Frontal cortex (tissue), 4 donors: ENCODE measurements at places on chromosomes 5 and 9.

DNA sequence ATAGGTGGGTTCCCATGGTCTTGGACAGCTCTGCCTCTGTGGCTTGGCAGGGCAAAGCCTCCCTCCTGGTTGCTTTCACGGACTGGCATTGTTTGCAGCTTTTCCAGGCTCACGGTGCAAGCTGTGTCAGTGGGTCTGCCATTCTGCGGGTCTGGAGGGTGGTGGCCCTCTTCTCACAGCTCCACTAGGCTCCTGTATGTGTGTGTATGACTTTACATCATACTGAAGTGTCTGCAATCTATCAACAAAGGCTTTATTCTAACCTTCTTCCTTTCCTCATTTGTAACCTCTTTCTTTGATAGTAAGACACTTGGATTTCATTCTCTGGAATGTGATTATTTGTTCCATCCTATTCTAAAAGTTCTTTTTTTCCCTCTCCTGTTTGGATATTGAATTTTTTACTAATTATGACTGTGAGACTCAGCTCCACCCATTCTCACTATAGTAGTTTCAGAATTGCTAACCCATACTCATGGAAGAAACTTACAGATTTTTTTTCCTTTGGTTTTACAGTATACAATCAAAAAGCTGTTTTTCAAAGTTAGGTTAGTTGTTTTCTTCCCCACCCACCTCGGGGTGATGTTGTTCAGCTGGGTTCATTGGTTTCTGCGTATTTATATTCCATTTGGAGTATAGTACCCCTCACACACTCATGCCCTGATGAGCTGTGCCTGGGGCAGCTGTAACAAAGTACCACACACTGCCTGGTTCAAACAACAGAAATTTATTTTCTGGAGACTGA is 144.6 kb upstream of the OTULINL start:
- no peak for DNase-seq

DNA sequence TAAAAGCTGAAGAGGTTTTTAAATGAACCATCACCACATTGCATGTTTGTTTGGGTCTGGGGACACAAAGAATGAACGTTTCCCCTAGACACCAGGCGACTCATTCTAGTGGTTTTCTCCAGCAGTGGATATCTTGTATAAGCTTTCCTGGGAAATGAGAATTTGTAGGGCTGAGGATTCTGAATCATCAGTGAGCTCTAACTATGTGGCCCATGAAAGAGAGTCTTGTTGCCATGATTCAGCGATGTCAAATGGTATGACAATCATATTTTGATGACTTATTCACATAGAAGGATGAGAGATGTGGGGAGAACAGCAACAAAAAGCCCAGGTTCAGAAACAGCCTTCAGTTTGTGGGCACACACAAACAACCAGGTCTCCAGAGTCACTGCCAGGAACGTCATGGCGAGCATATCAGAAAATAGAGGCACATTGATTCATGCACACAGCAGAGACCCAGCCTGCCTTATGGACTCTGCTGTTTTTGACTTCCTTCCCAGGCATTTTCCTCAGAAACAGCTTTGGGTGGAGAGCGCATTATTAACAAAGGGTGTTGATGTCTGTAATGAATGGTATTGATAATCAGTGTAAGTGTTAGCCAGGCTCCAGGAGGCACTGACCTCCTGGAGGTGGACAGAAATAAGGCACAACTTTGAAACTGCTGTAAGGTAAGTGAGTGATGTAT is 13.3 kb downstream of the ZNF474 start:
- no peak for DNase-seq

- DNase-seq = no peak
These were observed 7.9 kb upstream of the ADGRD2 start for GRCh38 chr9:124442379-124442778.

DNA sequence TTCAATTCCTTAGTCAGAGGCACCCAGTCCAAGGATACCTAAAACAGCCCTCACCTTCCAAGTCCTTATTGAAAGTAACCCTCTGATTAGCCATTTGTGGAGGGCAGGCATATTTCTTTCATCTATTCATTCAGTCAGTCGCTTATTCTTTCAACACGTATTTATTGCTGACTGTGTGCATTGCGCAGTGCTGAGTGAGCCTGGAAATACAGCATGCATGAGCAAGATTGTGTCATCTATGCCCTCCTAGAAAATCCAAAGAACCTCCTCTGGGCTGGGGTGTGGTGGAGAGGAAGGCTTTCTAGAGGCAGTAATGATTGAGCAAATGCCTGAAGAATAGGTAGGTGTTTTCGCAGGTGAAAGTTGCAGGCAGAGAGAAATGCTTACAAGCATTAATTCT is 8.5 kb upstream of the FEM1C start:
- no peak for DNase-seq

DNA sequence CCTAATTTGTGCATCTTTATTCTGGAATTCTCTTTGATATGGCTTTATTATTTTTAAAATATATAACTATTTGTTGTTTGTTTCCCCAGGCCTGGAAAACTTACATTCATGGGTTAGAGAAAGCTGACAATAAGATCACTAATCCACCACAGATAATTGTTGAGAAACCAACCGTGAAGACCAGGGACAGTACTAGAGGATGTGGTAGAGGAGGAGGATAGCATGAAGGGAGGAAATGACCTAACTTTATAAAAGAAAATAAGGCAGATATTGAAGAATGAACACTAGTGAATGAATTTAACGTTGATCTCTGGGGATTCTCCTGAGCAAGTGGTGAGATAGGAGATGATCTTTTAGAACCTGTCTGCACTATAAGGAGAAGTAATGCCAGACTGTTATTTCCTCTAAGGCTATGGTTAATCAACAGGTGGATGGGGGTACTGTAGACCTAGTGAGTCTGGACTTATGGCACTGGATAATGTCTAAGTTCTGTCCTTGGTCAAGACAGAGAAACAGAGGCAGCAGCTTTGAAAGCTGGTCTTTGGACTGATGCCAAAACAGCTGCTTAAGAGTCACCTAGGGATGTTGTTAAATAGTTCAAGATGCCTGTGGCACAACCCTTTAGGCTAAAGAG is 52.4 kb downstream of the NREP start:
- DNase-seq = no peak

- no peak for DNase-seq
These were observed 226.4 kb upstream of the WWC1 start for GRCh38 chr5:168064933-168065622.
